ENCODE measurements at places on chromosomes 13 and 19. TPM values are rescaled to one million over a fixed set of nuclear protein-coding genes. Genes with fewer than 3 reads are reported as not detected.
A peak's percentile ranks its signal among the peaks of the same experiment; 100 is the strongest.

DNA sequence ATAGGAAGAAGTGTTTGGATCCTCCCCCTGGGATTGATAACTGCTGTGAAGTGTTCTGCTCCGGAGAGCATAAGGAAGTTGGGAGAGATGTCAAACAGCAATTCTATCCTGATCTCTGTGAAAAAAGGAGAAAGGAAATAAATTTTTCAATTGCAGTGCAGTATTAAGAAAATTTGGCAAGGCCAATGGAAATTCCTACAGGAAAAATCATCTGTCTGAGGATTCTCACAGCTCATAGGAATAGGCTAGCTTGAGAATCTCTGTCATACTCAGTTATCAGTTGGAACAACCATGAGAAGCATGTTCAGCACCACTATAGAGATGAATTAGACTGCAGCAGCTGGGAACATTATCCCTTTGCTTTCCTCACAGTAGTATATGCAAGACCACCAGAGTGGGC is 1238.9 kb upstream of the MIR17HG start:
- no peak for DNase-seq

The POSTN gene
- total RNA-seq = 20.1 TPM

The APBA3 gene
- 24.0 TPM for total RNA-seq

- no peak for DNase-seq
These were observed 782.0 kb downstream of the SLITRK1 start for GRCh38 chr13:83100237-83100636.

DNA sequence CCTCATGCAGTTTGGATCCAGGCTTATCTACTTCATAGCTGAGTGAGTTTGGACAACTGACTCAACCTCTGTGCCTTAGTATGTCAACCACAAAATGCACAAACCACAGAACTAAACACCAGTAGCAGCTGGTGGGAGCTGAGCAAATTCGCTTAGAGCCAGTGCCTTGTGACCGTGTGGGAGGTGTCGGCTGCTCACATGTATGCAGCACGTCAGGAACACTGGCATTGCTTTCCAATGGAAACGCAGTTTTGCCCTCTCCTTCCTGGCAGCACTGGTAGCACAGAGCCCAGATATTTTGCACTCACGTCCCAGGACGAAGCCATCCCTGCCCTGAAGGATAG is 8.3 kb upstream of the NTN5 start:
- no peak for DNase-seq

- no peak for DNase-seq
These were observed 11.7 kb upstream of the ADGRE5 start for GRCh38 chr19:14369399-14370168.

DNA sequence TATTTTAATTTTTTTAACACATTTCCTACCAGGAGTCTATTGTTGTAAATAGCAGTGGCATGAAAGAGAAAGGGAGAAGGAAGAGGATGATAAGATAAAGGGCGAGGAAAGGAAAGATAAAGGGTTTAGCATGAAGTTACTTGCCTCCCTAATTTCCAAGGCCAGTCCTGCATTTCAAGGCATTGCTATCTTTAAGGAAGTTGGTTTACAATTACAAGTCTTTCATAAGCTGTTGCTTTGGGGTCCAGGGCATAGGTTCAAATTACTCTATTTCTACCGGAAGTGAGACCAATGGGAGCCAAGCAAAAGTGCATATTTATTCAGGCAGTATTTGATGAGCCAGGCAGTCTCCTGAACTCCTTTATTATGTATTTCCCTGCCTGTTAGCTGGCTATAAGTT is 27.7 kb upstream of the UBL3 start:
- DNase-seq = no peak

The DKKL1 gene
- total RNA-seq = not detected

The ZMYM5 gene
- 29.4 TPM for total RNA-seq

GRCh38 chr13:21556051-21556450 is 47.9 kb downstream of the MICU2 start:
- no peak for DNase-seq

The CRTC1 gene
- 4.8 TPM for total RNA-seq

The FFAR1 gene
- not detected for total RNA-seq

- no peak for DNase-seq
These were observed 9.6 kb downstream of the KLK5 start for GRCh38 chr19:50943074-50943828.

The FCGBP gene
- total RNA-seq = 77.3 TPM

- no peak for DNase-seq
These were observed 115.1 kb upstream of the CACNA1A start for GRCh38 chr19:13621413-13621812.

The C19orf85 gene
- not detected for total RNA-seq

DNA sequence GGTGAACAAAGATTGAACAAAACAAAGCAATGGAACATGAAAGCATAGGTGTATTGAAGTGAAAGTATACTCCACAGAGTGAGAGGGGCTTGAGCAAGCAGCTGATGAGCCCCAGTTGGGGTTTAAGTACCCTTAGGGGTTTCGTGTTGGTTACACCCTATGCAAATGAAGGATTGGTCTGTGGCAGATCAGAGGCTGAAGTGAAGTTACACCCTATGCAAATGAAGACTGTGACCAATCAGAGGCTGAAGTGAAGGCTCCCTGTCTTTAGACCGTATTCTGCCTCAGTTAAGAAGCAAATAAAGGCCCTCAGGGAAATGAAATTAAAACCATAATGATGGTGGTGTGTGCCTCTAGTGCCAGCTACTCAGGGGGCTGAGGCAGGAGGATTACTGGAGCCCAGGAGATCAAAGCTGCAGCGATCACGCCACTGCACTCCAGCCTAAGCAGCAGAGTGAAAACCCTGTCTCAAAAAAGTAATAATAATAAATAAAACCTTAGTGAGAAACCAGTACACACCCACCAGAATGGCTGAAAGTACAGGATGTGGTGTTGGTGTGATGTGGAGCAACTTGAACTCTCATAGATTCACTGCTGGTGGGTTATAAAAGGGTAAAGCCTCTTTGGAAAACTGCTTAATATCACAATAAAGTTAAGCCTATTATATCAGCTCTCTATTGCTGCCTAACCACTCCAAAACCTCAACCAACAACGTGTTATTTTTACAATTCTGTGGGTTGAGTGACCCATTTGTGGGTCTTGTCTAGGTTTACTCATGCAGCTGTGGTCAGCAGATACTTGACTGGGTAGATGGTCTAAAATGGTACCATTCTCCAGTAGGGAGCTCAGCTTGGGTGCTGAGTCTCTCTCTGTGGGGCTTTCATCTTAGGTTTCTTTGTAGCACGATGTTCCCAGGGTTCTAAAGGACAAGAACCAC is 12.8 kb upstream of the UPF3A start:
- no peak for DNase-seq

DNA sequence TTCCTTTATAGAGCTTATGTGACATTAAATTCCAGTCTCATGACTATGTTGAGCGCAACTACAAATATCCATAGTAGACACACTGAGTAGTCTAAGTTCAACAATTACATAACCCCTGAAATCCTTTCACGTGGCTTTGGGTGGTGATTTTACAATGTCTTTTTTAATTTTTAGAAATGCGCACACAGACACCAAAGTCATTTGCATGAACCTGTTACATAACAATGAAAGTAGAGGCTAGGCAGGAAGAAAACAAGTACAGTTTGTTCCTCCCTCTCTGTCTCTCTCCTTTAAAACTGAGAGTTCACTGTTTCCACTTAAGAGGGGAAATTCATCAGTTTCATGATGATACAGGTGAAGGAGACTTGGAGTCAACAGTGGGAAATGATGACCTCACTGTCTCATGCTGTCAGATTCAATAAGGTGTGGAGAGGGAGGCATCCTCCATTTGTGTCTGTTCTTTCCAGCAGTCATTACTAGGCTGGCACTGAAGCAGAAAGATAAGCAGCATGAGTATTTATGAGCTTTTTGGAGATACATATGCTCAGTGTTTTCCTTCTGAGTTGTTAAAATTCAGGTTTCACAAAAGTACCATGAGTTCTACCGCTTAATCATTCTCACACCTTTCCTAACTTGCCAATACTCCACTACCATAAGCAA is 201.8 kb downstream of the LHFPL6 start:
- no peak for DNase-seq

GRCh38 chr19:38720559-38721236 is 23.6 kb downstream of the CAPN12 start:
- DNase-seq = no peak

The ZNF177 gene
- 3.6 TPM for total RNA-seq

GRCh38 chr13:66859078-66859477 is 371.1 kb downstream of the PCDH9 start:
- DNase-seq = no peak

- no peak for DNase-seq
These were observed 33.8 kb upstream of the SGCG start for GRCh38 chr13:23146811-23147625.

GRCh38 chr13:50919277-50919676 is 9.7 kb downstream of the RNASEH2B start:
- no peak for DNase-seq

The FGF9 gene
- 0.32 TPM for total RNA-seq

DNA sequence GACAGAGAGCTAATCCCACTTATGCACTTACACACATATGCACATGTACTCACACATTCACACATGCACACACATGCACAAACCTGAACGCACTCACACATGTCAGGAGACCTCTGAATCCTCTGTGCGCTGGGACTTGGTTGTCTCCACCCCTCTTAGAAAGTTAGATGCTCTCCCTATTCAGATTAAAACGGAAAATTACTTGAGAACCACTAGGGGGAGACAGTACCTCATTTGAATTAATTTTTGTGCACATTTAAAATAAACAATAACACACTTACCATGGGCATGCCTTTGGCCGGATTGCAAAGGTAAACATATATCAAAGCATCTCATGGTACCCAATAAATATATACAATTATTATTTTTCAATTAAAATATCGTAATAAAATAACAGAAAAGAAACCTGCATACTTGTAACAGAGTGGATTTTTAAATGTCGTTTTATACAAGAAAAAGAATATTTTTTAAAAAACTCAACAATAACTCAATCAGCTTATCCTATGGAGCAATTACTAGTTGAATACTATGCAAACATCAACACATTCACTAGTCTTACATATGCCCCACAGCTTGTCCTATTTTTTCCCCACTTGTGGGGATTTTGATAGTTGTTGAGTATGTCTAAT is 9.5 kb upstream of the LILRB4 start:
- DNase-seq = no peak

GRCh38 chr13:44300895-44301638 is 72.6 kb upstream of the SERP2 start:
- DNase-seq = peak; percentile 60

DNA sequence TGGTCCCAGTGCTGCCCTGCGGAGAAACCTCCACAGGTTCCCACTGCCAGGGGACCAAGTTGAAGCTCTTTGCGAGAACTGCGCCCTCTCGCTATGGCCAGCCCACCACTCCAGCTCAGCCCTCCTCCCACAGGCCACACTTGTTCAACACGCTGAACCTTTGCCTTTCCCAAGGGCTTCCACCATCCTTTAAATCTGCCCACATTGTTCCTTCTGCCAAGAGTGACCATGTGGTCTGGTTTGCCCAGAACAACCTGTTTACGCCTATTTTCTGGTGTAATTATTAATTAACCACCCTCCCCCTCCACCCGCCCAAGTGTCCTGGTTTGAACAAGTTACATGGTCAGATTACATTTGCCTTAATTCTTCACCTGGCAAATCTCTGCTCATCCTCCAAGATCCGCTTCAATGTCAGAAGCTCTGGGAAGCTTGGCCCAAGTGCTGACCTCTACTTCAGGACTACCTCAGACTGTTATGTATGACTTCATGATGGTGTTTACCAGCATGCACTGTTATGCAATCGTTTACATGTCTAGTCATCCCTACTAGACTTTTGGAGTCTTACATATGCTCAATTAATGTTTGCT is 12.0 kb upstream of the USP12 start:
- no peak for DNase-seq

DNA sequence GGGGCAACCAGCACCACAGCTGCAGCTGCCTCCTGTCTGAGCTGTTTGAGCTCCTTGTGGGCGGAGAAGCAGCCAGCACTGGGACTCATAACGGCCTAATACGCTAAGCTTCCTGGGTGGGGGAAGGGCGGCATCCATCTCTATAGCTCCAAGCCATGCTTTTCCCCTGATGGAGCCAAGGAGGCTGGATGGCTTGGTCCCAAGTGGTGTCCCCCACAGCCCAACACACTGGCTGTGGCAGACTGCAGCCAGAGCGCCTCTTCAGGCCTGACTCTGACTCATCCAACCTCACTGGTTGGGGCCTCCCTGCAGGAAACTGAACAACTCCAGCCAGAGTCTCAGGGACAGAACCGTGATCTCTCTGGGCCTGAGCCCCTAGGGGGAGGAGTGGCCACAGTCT is 537.3 kb downstream of the SUCLA2 start:
- DNase-seq = no peak

The TYROBP gene
- 56.4 TPM for total RNA-seq

GRCh38 chr19:6210091-6210490 is 69.7 kb downstream of the MLLT1 start:
- DNase-seq = no peak

DNA sequence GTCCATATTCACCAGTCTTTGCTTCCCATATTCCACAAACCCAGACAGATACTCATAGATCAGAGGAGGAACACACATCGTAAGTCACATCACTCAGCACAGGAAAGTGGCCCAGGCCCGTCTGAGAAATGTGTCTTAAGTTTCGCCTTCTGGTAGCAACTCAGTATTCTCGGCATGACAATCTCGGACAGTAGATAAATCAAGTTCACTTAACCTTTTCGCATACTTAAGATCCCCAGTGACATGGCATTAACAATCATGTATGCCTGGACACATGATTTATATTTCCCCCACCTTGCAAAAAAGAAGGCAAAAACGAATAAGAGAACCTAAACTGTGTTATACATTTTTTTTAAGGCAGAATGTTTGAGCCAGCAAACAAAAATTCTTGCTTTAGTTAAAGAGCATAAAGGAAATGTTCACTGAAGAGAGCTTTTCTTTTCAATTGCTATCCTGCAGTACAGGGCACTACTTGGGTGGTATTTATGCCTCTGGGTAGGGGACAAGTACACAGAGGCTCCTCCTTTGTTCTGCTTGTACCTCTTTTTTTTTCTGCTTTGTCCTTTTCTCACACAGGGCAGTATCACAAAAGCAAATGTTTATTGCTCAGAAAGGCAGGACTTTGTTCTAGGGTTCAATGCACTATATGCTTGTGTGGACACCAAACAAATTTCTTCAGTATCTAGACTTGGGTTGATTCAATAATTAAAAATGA is 360.6 kb downstream of the TDRD3 start:
- DNase-seq = no peak

The LILRA2 gene
- 4.2 TPM for total RNA-seq

DNA sequence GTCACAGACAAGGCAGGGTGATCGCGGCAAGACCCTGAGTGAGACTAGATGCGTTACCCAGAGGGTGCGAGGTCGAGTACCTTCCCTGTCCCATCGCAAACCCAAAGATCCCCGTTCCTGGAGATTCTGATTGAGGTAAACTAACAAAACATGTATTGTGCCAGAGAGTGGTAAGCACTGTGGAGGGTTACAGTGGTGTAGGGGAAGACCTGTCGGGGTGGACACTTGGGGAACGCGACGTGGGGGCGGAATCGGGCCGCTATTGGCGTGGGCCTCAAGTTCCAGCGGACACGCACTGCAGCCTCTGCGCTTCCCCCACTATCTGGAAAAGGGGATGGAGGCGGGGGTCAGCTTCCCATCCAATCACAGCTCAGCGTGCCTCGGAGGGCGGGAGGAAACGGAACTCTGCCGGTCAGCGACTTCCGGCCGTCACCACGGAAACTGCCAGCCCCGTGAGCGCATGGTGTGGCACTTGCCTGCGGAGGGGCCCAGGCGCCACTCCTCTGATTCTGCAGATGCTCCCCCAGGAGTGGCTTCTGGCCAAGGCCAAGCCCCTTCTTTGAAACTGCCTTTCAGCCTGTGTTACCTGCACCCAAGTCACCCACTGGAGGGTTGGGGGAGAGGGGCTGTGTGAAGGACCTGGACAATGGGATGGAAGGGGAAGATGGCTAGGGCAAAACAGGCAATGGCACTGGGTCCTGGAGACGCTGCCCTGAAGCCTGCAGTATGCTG is 1.0 kb upstream of the UBE2M start:
- peak; percentile 87 for DNase-seq
